HFFc6 (cell line): ENCODE measurements at places on chromosomes 5 and 9.

DNA sequence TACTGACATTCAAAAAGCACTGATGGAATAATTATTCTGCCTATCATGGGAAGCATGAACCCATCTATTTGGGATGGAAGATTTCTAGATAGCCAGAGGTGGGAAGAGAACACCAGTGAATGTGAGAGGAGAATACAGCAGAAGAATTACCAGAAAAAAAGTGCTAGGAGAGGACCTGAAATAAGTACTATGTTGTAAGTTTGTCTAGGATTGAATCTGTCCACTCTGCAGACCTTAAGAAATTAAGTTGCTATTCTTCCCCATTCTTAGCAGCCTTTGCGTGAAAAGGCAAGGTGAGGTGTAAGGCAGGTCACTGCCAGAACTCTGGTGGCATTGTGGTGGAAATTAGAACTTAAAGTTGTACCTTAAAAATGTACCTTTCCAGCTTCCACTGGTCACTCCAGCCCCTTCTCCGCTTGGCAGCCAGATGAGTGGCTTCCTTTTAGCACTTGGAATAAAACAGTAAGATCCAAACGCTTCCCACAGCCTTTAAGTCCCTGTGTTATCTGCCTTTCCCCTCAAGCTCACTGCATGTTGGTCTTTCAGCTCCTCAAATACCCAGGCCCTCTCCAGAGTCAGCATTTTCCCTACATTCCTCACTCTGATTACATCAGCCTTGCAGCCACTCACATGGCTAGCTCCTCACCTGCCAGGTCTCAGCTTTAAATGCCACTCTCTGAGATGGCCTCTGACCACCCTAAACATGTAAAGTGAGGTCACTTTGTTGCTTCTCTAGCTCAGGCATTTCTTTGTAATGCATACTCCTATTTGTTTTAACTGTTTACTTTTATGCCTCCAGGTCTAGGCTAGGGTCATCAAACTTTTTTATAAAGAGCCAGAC is 253.0 kb downstream of the EPB41L4A start:
- DNase-seq, result no peak

- DNase-seq, result no peak
Observed at GRCh38 chr9:134438195-134438788, 112.0 kb downstream of the RXRA start.

DNA sequence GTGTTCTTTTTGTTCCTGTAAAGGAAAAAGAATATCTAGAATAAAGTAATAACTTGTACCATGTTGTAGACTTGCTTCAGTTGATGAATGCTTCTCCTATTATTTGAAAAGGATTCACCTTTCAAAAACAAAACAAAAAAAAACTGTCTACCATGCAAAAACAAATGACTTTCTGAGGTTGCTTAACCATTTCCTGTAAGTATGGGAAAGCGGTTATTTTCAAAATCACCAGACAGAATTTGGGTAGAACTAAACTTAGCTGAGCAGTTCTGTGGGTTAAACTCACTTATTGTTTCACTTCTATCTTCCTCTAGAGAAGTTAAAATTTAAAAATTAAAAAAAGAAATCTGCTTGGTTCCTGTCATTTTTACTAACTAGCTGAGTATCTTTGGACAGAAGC is 25.2 kb downstream of the LNPEP start:
- DNase-seq, result no peak

GRCh38 chr5:176769911-176770310 is 40.4 kb upstream of the UNC5A start:
- DNase-seq, result no peak

DNA sequence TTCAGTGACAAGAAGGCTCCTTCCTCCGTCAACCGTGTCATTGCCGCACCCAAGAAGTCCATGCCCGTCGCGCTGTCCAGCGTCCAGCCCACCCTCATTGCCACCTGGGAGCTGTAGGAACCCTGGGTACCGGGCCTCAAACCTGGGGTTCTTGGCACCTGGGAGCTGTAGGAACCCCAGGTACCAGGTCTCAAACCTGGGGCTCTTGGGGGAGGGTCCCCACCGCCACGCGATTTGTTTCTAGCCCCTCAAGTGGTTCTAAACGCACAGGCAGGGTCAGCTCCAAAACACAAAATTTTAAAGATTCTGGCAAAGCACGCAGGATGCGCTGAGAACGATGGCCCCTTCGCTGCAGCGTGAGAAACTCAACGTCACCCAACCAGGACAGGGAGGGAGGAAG is 17.7 kb downstream of the LHX3 start:
- DNase-seq, result no peak

DNA sequence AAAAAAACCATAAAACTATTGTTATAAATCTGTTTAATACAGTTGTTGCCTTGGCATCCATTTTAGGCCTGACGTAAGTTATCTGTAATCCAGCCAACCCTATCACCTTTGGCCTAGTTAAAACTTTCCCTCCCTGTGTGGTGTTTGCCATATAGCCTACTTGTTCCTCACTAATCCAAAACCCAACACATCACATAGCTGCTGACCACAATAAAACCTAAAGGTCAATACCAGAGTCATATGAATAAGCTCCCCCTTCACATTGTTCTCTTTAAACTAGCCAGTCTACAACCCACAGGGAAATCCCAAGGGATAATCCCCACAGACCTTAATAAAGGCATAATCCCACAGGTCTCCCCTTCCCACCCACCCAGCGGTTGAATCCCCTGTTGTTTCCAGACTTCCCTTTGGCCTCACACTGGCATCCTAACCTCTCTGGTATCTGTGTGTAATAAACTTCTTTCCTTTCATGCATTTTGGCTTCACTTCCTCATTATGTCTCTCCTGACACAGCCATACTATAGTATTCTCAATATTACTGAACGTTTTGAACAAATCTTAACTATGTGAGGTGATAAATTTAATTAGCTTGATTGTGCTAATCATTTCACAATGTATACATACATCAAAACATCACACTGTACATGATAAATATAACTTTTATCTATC is 50.8 kb downstream of the DTWD2 start:
- DNase-seq, result no peak

DNA sequence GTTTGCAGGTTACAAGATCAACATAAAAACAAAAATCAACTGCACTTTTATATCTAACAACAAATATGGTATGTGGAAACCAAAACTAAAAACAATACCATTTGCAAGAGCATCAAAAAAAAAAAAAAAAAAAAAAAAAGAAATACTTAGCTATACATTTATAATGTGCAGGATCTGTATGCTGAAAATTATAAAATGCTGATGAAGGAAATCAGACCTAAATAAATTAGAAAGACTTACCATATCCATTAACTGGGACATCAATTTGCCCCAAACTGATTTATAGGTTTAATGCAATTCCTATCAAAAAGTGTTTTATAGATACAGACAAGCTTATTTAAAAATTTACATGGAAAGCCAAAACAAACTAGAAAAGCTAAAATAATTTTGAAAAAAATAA is 60.4 kb upstream of the OTP start:
- DNase-seq, result no peak

DNA sequence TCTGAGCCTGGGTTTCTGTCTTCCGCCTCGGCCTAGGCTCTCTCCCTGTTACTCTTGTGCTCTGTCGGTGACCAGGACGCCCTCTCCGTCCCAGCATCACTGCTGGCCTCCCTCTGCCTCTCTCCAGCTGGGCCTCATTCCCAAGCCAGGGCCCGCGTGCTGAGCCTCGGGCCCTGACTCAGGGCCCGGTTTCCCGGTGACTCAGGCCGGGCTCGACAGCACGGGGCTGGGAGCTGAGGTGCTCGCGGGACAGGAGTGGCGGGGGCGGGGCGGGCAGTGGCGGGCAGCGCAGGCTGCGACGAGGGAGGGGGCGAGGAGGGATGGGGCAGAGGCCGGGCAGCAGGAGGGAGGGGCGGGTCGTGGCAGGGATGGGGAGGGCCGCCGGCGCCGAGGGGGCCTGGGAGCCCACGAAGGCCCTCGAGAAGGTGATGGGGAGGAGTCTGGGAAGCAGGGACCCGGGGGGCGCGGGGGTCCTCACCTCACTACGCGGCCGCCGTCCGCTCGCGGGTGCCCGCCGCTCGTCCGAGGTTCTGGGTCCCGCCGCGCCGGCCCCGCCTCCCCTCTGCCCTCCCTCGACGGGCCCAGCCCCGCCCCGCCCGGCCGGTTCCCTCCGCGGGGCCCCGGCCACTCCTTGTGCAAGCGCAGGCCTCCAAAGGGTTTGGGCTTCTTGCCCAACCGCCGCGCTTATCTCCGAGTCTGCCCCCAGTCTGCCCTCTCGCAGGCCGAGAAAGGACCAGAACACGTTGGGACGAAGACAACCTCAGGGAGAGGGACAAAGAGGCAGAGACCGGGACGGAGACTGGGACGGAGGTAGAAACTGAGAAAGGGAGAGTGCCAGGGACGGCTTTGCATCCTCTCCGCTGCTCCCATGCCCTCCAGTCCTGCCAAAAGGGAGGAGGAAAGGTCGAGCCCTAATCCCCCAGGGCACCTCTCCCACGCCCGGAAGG is at the start of gene ARAP3:
Gene ARAP3, minus strand, starts transcription at position 536 of the 947 bp plus-strand sequence. CDS start 1,744 bp downstream, outside the sequence.
- DNase-seq, result peak; percentile 72

DNA sequence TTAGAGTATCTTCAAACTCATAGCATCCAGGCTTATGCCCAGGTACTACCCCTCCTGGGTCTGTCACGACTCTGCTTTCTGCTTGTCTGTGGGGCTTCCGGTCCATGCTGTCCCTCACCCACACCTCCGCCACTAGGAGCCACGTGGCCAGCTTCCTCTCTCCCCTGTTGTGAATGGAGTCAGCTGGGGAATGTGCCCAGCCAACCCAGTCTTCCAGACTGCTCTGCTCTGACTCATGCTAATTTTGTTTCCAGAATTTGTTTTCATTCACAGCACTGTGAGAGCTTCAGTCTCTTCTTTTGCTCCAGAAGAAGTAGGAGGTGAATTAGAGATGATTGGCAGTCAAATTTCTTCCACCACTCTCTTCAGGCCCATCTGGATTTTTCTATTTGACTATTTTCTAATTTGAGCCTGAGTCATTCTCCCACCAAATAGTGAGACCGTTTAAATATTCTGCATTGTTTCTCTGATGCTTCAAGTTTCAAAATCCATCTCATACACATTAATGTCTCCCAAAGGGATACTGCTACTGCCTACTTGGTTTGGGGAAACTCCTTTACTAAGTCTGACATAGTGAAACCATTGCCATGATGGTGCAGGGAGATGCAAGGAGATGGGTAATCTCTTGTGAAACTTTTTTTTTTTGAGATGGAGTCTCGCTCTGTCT is 424.1 kb upstream of the KIF2A start:
- DNase-seq, result no peak

- DNase-seq, result no peak
Observed at GRCh38 chr5:7770436-7770835, 80.5 kb downstream of the CFAP90 start.

GRCh38 chr5:138975098-138975847 is 100.1 kb upstream of the LRRTM2 start:
- peak; percentile 68 for DNase-seq

GRCh38 chr5:14183187-14183939 is 40.2 kb downstream of the TRIO start:
- DNase-seq, result no peak

- DNase-seq, result no peak
Observed at GRCh38 chr5:28301712-28302111, 1263.3 kb upstream of the CDH9 start.

DNA sequence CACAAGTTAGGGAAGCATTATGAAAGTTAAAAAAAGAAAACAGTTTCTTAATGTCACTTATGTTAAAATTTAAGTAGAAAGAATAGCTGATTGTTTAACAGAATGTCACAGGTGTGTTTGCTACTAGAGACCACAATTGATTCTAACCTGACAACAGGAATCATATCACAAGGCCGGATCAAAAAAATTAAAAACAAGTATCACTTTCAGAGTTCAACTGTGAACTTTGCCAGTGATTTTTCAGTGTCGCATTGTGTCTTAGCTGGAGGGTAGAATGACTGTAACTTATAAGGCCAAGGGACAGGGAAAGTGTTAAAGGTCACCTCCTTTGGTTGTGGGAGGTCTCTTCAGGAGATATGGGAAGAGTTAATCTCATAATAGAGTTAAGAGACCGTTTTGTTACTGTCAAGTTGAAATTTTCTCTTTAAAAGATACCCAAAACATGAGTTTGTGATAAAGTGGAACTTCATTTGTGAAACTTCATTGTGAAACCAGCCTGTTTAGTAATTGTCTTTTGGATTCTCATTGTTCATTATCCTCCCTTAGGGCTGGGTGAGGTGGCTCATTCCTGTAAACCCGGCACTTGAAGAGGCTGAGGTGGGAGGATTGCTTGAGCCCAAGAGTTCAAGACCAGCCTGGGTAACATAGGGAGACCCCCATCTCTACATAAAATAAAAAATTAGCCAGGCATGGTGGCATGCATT is 40.9 kb downstream of the CPEB4 start:
- no peak for DNase-seq

DNA sequence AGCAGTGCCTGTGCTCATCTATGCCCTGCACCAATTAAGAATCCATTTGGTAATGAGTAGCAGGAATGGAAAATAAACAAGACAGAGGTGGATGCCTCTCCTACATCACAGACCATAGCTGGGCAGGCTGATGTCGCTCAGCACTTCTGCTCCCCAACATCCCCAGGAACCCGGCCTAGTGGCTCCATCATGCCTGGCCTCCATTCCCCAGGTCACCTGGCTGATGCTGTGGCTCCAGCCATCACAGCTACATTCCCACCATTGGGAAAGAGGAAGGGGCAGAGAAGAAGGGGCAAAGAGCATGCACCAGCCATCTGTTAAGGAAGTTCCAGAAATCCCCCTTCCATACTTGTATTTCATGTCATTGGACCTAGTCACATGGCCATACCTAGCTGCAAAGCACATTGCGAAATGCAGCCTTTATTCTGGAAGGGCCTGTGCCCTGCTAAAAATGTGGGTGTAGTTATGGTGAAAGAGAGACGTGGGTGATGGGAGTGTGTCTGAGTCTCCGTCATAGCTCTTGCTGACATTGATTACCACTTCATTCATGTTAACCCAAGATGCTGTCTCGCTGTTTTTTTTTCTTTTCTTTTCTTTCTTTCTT is 86.1 kb upstream of the ADAMTS2 start:
- no peak for DNase-seq

DNA sequence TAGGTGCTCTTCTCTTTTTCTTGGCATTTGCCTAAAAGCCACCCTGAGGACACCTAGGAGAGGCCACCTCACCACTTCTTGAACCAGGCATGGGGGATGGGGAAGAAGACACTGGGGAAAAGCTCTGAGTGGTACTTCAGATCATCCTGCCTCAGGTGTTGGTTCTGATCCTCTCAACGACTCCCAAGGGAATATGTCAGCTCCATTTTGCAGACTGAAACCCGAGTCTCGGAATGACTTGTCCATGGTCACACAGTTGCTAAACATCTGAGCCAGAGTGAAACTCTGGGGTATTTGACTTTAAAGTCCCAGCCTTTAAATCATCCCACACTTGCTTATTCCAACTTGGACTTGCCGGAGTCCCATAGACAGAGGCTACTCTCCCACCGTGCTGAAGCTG is 120.6 kb upstream of the GABRP start:
- no peak for DNase-seq

GRCh38 chr5:163633926-163634460 is 128.6 kb downstream of the MAT2B start:
- DNase-seq, result no peak

- DNase-seq, result no peak
Observed at GRCh38 chr5:14937254-14937653, 65.7 kb upstream of the ANKH start.

DNA sequence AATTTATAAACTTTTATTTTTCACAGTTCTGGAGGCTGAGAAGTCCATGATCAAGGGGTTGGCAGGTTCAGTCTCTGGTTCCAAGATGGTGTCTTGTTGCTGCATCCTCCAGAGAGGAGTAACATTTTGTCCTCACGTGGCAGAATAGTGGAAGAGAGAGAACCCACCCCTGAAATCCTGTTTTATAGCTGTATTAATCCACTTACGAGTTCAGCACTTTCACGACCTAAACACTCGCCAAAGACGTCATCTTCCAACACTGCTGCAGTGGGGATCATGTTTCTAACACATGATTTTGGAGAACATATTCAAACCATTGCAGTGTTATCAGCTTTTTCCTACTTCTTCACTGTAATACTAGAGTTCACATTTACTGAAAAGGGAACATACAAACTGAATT is 233.0 kb upstream of the ATP10B start:
- DNase-seq, result no peak
